ENCODE measurements at places on chromosomes 7 and 10.
A peak's percentile ranks its signal among the peaks of the same experiment; 100 is the strongest.

- DNase-seq: no peak
Measured at GRCh38 chr7:114293289-114294012, 121.2 kb upstream of the FOXP2 start.

DNA sequence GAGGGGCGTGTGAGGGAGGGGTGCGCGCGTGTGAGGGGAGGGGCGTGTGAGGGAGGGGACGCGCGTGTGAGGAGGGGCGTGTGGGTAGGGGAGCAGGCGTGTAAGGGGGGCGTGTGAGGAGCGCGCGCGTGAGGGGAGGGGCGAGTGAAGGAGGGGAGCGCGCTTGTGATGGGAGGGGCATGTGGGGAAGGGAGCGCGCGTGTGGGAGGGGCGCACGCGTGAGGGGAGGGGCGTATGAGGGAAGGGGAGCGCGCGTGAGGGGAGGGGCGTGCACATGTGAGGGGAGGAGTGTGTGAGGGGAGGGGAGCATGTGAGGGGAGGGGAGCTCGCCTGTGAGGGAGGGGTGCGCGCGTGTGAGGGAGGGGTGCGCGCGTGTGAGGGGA lies 19.1 kb downstream of the MXI1 start:
- DNase-seq: peak; percentile 71

DNA sequence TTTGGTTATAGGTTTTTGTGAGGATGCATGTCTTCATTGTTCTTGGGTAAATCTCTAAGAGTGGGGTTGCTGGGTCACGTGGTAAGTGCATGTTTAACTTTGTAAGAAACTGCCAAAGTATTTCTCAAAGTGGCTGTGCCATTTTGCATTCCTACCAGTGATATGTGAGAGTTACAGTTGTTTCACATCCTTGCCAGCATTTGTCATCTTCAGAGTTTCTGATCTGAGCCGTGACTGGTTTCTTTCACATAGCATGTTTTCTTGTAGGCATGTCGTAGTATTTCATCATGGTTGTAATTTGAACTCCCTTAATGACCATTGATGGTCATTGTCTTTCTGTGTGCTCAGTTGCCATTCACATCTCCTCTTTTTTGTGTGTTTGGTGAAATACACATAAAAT lies 286.0 kb downstream of the RNLS start:
- no peak for DNase-seq

- DNase-seq: no peak
Measured at GRCh38 chr7:151175047-151175792, 7.7 kb upstream of the GBX1 start.

GRCh38 chr7:151404216-151405011 lies 5.4 kb downstream of the WDR86 start:
- no peak for DNase-seq

DNA sequence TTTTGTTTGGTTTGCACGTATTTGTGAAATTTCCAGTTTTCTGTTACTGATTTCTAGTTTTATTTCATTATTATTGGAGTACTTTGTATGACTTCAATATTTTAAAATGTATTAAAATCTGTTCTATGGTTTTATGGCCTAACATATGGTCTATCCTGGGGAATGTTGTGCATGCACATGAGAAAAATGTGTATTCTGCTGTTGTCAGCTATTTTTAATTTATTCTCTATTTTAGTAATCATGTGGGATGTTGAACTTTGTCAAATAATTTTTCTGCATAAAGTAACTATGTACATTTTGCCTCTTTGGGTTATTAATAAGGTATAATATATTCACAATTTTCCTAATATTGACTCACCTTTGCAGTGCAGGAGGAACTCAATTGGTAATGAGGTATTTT lies 46.7 kb downstream of the EBLN1 start:
- no peak for DNase-seq

- no peak for DNase-seq
Measured at GRCh38 chr7:24980534-24981170, 674 bp upstream of the OSBPL3 start.

- DNase-seq: no peak
Measured at GRCh38 chr7:127536394-127536691, 49.1 kb downstream of the GCC1 start.

DNA sequence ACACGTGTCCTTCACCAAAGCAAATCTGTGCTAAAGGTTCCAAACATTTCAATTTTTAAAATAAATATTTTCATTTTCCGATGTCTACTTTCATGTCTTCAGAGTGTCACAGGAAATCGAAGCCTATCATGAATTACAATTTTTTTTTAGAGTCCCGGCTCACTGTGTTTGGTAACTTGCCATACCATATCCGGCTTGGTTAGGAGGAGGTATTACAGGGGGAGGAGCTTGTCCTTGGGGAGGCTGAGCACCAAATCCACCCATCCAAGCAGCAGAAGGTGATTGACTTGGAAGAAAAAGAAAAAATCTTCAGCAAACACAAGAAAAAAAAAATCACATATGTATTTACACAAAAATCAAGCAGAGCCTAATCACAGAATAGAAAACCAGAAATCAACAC lies 21.3 kb downstream of the TIAL1 start:
- DNase-seq: no peak

DNA sequence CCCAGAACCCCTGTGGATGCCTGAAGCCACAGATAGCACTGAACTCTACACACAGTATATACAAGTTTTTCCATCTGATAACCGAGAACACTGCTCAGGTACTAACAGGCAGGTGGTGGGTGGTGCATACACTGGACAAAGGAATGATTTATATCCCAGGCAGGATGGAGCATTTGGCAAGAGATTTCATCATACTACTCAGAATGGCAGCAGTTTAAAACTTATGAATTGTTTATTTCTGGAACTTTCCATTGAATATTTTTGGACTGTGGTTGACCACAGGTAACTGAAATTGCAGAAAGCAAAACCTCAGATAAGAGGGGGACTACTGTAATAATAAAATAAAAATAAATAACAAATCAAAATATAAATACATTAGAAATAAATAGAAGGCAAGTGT lies 10.9 kb upstream of the KCNMA1 start:
- no peak for DNase-seq

DNA sequence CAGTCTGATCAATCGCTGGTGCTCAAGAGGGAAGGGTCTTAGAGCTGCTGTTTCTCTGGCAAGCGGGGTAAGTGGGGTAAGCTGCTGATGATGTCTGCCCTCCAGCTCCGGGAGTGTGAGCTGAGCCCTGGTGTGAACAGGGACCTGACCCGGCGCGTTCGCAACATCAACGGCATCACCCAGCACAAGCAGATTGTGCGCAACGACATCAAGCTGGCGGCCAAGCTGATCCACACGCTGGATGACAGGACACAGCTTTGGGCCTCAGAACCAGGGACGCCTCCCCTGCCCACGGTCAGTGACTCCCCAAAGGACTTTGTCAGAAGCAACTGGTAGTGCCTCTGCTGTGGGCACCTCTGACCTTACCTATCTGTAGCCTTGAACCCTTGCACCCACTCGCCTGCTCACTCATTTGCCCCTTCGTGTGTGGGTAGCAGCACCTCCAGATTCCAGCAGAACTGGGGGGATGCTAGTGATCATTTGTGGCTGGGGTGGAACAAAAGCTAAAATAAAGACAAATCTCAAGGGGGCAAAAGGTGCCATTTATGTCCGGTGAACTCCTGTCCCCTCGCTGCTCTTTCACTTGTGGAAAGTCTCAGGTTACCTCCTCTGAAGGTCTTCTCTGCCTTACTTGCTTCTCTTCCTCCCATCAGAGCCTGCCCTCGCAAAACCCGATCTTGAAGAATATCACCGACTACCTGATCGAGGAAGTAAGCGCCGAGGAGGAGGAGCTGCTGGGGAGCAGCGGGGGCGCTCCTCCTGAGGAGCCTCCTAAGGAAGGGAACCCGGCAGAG lies 3.2 kb downstream of the UFSP1 start:
- no peak for DNase-seq

DNA sequence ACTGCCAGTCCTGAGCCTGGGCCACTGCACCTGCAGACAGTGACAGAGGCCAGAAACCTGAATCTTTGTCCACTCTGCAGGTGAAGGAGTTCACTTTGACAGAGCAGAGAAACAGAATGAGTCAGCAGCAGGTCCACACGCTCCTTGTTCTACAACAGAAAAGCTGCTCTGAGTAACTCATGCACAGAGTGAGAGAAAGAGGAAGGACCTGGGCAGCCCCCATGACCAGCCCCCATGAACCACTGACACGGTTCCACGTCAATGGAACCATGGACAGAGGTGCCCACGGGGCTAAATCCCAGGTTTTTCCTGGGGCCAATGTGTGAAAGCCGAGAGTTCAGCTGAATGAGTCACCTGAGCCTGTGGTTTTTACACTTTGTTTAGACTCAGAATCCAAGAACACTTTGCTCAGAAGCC lies 40.8 kb upstream of the CTBP2 start:
- no peak for DNase-seq

DNA sequence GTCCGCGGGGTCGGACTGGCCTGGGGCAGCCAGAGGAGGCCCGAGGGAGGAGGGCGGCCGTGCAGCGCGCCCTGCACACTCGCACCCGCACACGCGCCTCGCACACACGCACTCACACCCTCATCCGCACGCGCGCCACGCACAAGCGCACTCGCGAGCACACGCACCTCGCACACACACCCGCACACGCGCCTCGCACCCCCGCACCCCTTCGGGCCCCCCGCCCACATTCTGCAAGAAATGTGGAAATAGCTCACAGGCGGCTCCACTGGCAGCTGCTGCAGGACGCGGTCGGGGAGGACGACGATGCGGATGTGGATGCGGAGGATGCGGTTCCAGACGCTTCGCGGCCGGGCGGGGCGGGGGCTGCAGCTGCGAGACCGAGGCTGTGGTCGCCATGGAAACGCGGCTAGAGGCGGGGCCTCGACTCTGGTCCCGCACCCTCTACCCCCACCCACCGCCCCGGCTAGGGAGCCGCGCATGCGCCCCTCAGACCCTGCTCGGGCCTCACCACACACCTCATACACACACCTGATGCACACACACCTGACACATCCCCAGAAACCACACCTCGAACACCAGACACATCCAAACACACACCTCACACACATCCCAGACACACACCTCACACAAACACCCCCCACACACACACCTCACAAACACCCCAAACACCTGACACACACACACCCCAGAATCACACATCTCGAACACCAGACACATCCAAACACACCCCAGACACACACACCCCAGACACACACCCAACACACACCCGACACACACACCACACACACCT lies at the start of gene CALY:
TSS of gene CALY (minus strand) at position 320 of the 793 bp plus-strand sequence. CDS start 7,907 bp downstream, outside the sequence.
- peak; percentile 67 for DNase-seq

DNA sequence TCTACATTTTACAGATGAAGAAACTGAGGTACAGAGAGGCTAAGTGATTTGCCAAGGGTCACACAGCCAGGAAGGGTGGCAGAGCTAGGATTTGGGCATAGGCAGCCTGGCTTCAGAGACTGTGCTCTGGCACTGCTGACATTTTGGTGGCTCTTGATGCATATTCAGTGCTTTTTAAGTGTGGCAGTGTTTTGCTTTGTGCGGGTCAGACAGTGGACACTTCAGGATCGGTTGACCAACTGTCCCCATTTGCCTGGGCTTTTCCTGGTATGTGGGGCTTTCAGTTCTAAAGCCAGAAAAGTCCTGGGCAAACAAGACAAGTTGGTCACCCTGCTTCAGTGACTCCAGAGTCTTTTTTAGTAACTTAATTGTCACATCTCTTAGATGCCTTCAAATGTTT lies 35.0 kb downstream of the SUFU start:
- no peak for DNase-seq

GRCh38 chr10:48556713-48557112 lies 48.2 kb downstream of the ARHGAP22 start:
- DNase-seq: no peak

GRCh38 chr7:96097835-96098234 lies 224.1 kb downstream of the SLC25A13 start:
- no peak for DNase-seq

DNA sequence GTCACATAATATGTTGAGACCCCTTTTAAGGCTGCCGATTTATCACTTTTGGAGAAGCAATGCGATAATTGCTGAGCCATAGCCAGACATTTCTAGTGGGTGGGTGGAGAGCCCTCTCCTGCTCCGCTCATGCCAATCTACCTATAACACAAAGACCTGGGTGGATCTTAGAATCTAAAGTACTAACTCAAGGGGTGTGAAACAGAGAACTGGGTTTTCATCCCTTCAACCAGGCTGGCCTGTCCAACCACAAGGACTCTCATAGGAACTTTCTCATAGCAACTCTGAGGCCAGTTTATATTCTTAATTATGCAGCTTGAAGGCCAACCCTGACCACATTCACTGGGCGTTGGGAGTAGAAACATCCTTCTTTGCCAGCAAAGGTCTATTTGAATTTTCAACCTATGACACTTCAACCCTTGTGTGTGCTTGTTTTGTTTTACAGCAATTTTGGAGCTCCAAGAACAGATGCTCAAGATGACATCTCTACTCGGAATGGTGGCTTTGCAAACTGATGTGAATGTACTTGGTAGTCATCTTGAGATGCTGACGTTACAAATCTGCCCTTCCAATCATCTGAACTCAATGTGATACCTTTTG lies 1198.2 kb upstream of the AUTS2 start:
- DNase-seq: no peak

DNA sequence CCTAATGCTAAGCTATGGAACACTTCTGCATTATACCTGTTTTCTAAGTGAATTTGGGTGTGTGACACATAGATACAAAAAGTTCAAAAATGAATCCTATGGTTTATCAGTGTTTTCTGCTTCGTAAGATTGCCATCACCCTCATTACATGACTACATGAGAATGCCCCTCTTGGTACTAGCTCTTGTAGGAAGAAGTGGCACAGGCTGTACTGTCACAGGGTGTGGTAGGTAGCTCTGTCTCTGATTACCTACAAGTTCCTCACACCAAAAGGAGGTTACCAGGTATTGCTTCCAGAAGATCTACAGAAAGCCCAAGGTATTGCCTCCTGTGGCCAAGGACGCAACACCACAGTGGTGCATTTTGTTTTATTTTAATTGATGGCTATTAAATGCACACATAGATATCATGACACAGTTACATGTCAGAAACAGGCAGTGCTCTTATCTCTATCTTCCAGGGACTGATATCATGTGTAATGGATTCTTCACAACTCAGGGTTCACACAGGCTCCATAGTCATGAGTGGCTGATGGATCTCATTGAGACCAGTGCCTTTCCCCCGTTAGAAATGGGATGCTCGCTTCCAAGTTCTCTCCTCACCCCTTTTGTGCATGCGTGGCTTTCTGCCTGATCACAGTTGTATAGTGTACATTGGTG lies 6.6 kb downstream of the OPTN start:
- DNase-seq: no peak

DNA sequence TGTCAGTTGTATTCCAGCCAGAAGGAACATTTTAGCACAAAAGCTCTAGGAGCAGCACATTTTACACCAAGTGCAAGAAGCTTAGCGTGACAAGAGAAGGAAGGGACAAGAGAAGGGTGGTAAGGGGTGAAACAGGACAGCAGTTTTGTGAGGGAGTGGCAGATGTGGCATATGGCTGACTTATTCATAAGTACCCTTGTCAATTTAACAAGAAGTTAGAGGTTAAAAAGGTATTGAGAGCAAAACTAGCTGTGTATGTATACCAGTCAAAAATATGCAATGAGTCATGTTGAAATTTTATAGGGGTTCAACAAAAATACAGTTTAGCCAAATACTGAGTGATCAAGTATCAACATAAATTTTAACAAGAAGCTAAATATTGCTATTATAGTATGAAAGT lies 561.5 kb upstream of the POT1 start:
- DNase-seq: no peak

GRCh38 chr7:2838873-2839578 lies 5.1 kb downstream of the GNA12 start:
- DNase-seq: no peak

GRCh38 chr10:50467209-50467608 lies 156.5 kb downstream of the SGMS1 start:
- DNase-seq: no peak

- DNase-seq: no peak
Measured at GRCh38 chr7:155585951-155586350, 39.6 kb upstream of the CNPY1 start.

GRCh38 chr10:121974019-121974534 lies 940 bp downstream of the NSMCE4A start:
- no peak for DNase-seq

Data from stimulated activated CD4-positive, alpha-beta T cell treated with anti-CD3 and anti-CD28 coated beads, Interleukin-1b, Interleukin-23, amount 100 ng/mL, for 1 hour (primary cell).